HFF-Myc (cell line): ENCODE measurements at places on chromosomes 11 and 22.

DNA sequence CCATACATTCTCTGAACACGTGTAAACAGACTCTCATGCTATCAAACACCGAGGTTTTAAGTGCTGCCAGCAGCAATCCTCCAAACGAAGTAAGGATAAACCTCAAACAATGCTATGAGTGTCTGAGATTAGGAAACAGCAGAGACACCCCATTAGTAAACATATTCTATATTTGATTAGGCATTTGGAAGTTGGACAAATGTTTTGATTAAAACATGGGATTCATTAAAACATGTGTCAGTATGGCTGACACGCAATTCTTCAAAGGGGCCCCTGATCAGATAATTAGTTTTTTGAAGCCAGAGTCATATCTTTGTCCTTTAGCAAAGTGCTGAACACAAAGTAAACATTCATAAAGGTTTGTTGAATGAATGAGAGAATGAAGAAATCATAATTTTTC, 33.2 kb upstream of the BLID start:
- no peak for DNase-seq

- no peak for DNase-seq
These were observed 97.8 kb downstream of the ME3 start for GRCh38 chr11:86574493-86575207.

DNA sequence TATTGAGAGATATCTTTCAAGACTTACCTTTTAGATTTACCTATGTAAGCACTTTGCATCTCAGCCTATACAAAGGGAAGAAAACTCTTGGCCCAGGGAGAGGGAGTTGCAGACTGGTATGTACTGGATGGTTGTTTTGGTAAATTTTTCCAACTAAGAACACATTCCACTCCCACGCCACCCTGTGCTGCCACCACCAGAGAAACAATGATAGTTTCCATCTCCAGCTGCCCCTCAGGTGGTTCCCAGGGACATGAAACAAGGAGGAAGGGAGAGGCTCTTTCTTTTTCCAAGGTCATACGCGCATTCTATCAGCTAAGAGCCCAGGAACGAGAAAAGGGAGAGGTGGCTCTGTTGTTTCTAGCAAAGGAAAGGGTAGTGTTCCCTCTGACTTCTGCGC, 34.4 kb downstream of the CCDC34 start:
- DNase-seq: no peak

GRCh38 chr22:37884420-37884819, 21.7 kb upstream of the MICALL1 start:
- DNase-seq: no peak

DNA sequence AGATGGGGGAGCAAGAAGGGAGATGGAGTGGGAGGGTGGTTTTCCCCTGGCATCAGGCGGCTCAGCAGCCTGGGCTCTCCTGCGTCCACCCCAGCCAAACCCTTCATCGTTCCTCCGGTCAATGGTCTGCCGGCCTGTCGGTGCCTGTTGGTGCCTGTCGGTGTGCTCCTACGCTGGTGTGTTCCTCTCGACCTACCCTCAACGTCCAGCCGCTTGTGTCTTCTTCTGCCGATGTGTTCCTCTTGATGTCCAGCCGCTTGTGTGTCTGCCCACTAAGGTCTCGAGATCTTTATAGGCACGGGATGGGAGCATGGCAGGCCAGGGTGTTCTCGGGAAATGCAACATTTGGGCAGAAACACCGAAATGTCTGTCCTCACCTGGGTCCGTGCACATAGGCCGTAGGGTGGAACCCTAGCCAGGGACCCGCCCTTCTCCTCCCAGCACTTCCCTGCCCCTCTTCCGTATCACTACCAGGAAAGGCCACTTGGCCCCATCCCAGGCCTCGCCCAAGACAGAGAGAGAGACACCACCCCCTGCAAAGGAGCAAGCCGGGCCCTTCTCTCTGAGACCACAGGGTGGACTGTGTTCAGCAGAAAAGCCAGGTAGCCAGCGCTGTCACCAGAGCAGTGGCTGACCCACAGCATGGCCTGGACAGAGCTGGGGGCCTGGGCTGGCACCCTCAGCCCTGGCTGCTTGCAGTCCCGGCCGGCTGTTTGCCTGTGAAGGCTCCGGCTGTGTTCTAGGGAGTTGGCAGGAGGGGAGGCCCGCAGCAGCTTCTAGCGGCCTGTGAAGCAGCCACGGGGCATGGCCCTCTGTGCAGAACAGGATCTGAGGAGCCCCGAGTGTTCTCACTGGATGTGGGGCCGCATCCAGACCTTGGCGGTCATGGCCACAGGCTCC, 61.6 kb upstream of the KCNQ1OT1 start:
- no peak for DNase-seq

DNA sequence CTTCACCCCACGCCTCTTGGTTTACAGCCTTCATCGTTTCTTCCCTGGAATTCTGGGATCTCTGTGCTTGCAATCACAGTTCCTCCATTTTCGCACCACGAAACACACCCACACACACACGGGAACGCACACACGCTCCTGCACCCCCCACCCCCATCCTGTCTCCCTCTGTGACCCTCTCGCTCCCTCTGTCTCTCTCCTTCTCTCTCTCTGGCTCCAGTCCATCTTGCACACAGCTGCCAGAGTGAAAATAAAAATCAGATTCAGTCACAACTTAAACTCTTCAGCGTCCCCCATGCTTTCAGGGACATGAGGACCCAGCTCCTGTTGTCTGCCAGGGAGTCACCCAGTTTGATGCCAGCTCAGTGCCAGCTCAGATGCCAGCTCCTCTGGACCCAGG, 3.0 kb downstream of the GAL start:
- DNase-seq: no peak

- no peak for DNase-seq
These were observed 173.7 kb upstream of the SORL1-AS1 start for GRCh38 chr11:121626507-121626875.

GRCh38 chr11:120139316-120140069, 1.6 kb upstream of the TRIM29 start:
- DNase-seq: no peak

DNA sequence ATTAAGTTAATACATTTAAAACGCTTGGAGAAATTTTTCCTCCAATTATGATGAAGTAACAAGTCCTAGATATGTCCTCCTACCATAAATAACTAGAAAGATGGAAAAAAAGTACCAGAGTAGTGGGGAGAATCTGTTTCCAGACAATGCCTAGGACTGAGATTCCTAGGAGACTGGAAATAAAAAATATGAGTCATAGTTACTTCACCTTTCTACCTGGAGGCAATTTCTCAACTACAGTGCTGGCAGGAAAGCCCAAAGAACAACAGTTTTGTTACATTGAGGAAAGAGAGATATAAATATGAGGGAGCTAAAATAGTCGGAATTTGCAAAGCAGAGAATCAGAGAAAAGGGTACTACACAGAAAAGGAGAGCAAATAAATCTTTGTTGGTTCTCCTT, 202.1 kb upstream of the ARHGAP42 start:
- no peak for DNase-seq

GRCh38 chr11:102678022-102678421, 27.5 kb downstream of the MMP27 start:
- no peak for DNase-seq

DNA sequence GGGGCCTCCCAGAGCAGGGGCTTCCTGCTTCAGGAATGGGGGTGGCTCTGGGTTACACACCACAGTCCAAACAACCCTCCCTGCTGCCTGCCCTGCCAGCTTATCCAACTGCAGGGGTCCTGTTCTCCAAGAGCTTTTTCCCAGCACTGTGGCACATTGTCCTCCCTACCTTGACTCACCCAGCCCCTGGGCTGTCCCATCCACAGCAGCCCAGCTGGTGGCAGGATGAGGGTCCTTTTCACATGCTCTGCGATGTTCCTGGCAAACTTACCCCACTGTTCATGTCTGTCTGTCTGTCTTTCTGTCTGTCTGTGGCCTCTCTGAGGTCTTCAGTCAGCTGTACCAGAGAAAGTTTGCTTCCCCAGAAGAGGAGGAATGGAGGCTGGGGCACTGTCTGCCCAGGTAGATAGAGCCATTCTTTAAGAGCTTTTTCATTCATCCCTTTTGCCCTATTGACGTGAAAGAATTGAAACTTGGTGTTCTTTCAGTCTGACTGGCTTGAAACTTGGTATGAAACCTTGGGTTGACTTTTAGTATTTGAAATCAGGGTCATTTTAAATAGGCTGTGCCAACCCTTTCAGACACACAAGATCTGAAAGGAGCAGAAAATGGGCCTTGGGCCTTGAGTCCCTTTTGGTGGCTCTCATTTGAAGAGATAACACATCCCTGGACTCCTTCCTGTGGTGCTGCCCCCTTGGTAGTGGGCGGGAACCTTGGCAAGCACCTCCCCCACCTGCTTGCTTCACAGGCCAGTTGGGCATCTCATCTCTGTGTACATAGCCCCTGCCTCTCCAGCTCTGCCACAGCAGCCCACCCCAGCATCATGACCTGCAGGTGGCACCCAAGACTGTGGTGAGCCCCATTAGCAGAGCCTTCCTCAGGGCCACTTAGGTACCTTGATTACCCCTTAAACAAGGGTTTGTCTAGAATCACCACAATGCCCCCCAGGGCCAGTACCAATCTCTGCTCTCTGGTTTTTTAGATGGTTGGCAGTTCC, 74.6 kb upstream of the SUSD2 start:
- no peak for DNase-seq

DNA sequence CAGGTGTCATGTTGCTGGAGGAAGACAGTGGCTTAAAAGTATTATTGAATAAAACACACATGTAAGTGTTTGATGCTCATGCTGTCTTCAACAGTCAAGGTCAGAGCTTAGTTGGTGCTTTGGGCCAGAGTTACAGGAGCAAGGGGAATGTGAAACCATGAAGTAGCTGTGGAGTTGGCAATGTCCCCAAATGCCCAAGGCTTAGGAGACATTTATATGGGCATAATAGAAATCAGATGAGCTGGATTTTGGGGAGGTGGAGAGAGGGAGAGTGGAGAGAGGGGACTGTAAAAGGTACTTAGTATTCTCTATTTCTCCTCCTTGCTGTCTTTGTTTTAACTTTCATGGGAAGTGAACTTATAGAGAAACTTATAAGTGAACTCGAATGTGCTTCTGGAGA, 407.8 kb downstream of the ETS1 start:
- no peak for DNase-seq

DNA sequence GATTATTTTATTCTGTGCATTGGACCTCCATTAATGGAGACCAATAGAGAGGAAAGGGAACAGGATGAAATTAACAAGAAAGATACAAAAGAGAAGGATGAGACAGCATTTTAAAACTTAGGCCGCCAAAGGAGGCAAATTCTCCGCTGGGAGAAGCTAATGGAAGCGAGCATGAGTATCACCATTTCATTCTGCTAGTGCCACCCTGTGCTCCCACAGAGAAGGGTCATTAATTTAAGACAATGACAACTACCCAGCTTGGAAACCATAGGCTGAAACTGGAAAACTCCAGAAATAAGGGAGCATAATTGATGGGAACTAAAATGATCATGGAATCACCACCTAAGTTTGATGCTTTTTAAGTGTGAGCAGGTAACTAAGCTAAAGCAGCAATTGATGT, 69.2 kb downstream of the SLC36A4 start:
- no peak for DNase-seq

DNA sequence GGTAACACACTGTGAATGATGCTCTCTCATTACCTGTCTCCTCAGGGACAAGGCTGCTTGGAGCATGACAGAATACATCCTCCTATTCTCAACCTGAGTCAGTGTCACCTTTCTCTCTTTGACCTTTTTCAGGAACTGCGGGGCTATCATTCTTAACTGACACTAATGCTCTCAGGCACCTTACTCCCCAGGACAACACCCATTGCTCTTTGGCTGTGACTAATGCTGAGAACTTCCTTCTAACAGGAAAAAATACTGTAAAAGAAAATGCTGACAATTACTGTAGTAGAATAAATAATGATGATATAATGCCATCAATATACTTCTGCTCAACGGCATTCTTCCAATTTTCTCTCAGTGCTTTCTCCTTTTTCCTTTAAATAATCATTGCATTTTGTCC, 2082.7 kb upstream of the RAG2 start:
- no peak for DNase-seq

DNA sequence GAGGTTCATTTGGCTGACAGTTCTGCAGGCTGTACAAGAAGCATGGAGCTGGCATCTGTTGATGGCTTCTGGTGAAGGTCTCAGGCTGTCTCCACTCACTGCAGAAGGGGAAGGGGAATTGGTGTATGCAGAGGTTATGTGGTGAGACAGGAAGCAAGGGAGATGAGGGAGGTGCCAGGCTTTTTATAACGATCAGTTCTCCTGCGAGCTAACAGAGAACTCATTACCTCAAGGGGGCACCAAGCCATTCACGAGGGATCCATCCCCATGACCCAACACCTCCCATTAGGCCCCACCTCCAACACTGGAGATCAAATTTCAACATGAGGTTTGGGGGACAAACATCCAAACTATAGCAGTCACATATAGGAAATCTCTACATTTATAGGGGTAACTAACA, 38.7 kb upstream of the E2F8 start:
- DNase-seq: no peak

- DNase-seq: no peak
These were observed 61.7 kb upstream of the VPREB1 start for GRCh38 chr22:22182990-22183264.

DNA sequence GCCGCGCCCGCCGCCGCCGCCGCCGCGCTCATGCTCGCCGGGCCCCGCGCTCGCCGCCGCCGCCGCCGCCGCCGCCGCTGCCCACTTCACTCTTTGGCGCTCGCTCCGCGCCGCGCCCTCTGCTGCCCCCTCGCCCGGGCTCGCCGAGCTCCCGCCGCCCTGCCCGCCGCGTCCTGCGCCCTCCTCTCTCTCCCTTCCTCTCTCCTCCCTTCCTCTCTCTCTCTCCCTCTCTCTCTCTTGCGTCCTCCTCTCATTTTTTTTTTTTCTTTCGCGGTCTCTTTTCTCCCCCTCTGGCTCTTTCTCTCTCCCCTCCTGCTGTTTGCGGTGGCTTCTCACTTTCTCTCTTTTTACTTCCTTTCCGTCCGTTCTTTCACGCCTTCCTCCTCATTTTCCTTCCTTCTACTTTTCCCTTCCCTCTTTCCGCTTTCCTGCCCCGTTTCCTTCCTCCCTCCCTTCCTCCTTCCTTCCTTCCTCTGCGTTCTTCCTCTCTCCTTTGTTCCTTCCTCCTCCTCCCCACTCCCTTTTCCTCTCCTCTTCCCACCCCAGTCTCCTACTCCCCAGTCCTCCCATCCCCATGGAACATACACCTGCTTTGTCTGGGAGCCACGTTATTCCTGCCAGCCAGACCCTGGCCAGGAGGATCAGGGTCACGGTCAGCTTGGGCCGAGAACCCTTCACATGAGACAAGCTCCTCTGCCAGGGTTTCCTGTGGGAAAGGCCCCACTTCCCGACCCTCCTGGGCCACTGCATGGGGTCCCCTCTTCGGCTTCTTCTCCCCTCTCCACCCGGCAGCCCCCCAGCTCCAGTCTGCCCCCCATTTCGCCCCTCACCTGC, 19.3 kb upstream of the SHISAL1 start:
- DNase-seq: no peak

DNA sequence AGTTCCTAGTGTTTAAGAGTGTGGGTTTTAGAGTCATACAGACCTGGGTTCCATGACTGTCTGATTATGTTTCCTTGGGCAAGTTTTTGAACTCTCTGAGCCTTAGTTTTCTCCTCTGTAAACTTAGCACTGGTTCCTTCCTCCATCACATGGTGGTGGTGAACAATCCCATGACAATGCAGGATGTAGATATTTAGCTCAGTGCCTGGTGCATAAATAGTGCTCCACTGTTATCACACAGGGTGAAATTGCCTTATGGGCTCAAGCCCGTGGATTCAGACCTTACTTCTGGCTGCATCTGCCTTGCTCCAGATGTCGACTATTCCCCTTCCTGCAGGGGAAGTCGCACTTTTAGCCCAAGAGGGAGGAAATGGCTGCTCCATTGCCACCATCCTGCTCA, 62.7 kb downstream of the LDLRAD3 start:
- DNase-seq: no peak

GRCh38 chr11:1506981-1507380, 20.4 kb upstream of the MOB2 start:
- no peak for DNase-seq

GRCh38 chr11:127288926-127289325, 288.4 kb upstream of the KIRREL3 start:
- no peak for DNase-seq
